ENCODE measurements at places on chromosomes 3 and 15.

- ATAC-seq = no peak
Measured at GRCh38 chr15:54035616-54036015, 57.4 kb downstream of the UNC13C start.

DNA sequence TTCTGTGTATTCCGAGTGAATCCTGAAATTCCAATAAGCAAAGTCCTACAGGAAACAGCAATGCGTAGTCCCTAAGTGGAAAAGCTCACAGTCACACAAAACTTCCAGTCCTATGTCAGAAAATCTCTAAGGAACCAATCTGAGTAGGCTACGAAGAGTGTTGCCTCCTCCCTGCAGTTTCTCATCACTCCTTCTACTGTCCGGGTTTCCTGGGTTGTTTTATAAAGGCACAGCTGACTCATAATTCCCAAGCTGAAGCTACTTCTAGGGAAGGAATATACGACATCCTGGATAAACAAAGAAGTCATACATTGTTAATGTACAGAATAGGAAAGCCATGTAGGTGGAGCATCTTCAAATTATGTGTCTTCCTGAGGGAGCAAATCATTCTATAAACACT, 65.7 kb upstream of the RGMA start:
- ATAC-seq = no peak

GRCh38 chr15:74723754-74724334, 1.5 kb downstream of the CYP1A1 start:
- peak; percentile 30 for ATAC-seq

DNA sequence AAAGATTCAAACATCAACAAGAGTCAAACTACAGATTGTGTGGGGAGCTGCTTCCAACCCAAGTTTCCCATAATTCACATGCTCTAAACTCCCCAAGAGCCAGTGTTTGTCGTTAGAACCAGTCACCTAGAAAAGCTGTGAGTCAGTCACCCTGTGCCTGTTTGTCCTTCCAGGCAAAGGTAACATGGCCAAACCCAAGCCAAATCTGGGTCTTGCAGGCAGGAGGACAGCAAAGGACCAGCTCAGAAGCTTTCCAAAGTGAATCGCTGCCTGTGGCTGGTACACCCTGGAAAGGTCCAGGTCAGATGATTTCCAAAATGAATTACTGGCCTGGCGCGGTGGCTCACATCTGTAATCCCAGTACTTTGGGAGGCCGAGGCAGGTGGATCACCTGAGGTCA, 251.5 kb downstream of the FAM43A start:
- ATAC-seq = no peak

DNA sequence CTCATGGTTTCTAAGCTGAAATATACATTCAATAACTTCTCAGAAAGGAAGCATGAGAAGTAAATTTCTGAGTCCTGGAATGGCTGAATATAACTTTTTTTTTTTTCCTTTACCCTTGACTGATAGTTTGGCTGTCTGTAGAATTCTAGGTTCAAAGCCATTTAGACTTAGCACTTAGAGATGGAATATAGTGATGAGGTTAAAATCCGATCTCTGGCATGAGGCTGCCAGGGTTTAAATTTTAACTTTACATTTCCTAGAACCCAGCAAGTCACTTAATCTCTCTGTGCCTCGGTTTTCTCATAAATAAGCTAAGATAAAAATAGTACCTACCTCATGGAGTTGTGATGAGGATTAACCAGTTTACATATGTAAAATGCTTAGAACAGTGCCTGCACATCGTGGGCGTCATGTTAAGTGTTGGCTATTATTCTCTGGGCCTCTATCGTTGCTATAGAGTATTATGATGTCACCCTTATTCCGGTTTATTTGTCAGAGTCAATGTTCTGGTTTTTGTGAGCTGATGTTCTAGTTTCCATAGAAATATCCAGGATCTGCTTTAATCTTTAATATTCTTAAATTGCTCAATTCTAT, 199.8 kb upstream of the TLE3 start:
- ATAC-seq = no peak

DNA sequence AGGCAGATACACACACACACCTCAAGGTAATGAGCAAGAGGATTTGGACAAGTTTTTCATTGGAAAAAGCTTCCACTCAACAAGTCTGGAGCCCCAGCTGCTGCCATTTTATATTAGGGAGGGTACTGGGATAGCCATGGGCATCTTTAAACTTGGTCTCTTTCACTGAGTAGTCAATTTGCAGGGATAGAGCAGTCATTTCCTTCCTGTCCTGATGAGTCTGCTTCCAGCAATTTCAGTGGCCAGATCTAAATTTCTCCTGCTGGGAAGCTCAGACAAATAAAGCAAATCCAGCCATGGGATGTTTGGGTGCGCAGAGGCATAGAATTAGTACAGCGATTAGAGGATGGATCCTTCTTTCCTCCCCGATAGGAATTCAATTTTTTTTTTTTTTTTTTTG, 874 bp upstream of the ERC2 start:
- no peak for ATAC-seq

GRCh38 chr3:24523215-24523614, 28.6 kb upstream of the THRB start:
- no peak for ATAC-seq

- ATAC-seq = no peak
Measured at GRCh38 chr3:30340500-30340899, 265.9 kb upstream of the TGFBR2 start.

DNA sequence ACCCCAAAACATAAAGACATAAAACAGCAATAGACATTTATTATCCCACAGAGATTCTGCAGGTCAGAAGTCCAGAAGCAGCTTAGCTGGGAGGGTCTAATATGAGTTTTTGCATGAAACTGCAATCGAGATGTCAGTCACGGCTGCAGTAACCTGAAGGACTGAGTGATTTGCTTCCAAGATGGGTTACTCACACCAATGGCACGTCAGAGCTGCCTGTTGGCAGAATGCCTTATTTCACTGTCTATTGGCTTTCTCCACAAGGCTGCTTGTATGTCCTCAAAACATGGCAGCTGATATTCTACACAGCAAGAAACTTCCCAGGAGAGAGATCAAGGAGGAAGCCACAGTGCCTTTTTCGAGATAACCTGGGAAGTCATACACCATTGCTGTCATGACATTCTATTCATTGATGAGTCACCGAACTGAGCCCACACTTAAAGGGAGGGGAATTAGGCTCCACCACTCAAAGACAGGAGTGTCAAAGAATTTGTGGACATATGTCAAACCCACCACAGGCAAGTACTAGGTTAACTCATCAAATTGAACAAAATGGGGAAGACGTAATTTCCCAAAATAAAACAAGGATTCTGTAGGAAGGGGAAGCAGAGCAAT, 122.2 kb downstream of the SYNPR start:
- no peak for ATAC-seq

DNA sequence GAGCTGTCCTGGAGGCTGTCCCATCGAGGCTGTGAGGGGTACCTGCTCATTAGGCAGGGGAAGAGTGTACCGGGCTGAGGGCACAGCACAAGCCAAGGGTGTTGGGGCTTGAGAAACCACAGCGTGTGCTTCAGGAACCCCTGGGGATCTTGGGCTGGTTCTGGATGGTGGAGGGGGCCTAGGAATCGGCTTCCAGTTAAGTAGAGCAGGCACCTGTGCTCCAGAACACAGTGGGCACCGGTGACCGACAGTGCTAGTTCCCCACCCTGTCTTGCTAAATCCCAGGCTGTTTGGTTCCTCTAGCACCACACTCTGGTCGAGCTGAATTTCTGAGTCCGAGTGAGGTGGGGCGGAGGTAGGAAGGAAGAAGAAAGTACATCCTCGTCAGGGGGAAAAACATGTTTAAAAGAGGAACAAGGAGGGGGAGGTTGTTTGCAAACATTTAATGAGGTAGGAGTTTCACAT, 29.1 kb downstream of the SLC6A6 start:
- peak; percentile 5 for ATAC-seq

- ATAC-seq = no peak
Measured at GRCh38 chr3:140377644-140378043, 300.2 kb upstream of the TRIM42 start.

Measured in gastroesophageal sphincter (tissue), 4 donors.